Osteocyte (in vitro differentiated cells): ENCODE measurements at places on chromosomes 7 and 10. TPM values are rescaled to one million over a fixed set of nuclear protein-coding genes. Genes with fewer than 3 reads are reported as not detected.

PRR15 gene
- 0.73 and 1.6 TPM in 2 replicates for total RNA-seq

NRF1 gene
- 15.8 and 20.7 TPM in 2 replicates for total RNA-seq

METTL27 gene
- 2.2 and 2.7 TPM in 2 replicates for total RNA-seq

CLRN3 gene
- total RNA-seq: not detected in 2 replicates

BAMBI gene
- total RNA-seq: 6.1 and 6.8 TPM in 2 replicates

KCNIP2 gene
- 3.2 and 3.5 TPM in 2 replicates for total RNA-seq

SAP25 gene
- total RNA-seq: 1.5 TPM in 1 of 2 replicates, not detected in the other

DNA sequence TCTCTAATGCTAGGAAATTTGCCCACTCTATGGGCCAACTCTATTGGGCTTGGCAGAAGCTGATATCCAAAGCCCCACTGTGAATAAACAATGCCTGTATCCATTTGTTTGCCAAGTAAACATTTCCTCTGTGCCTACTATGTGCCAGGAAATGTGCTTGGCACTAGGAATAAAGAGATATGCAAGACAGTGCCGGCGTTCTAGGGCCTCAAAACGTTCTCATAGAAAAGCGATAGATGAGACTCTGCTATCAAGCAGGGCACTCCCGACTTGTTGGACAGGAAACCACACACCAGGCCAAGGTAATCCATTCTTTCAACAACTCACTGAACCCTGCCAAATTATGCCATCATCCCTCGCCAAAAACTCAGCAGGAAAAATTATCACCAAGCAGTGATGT is 196.7 kb downstream of the IPMK start:
- DNase-seq: no peak

GRCh38 chr10:132634947-132635271 is 97.3 kb downstream of the INPP5A start:
- DNase-seq: no peak

GRCh38 chr7:18505870-18506460 is 10.4 kb downstream of the HDAC9 start:
- no peak for DNase-seq

- DNase-seq: no peak
Observed at GRCh38 chr10:34717429-34717828, 97.7 kb downstream of the PARD3 start.

DNA sequence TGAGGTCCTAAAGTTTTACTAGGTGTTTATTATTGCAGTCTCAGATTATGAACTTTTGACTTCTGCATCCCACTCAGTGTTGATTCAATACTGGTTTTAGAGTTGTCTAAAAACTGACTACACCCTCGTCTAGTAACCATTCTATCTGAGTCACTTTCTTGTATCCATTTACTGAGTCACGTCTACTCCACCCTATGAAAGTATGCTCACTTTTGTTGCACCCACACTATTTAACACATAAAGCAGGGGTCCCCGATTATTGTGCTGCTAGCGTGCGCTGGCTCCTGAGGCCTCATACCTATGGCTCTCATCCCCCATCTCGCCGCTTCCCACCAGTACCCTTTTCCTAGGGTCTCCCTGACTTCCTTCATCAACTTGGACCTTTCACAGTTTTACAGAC is 2.0 kb downstream of the SAMD9 start:
- DNase-seq: no peak

GRCh38 chr10:95441547-95441923 is 119.6 kb downstream of the SORBS1 start:
- DNase-seq: no peak

GRCh38 chr10:88840104-88840503 is 11.5 kb downstream of the ANKRD22 start:
- DNase-seq: no peak

GRCh38 chr10:77962350-77963146 is 36.0 kb upstream of the DLG5 start:
- no peak for DNase-seq

- DNase-seq: no peak
Observed at GRCh38 chr7:119382726-119383125, 890.2 kb upstream of the KCND2 start.

DNA sequence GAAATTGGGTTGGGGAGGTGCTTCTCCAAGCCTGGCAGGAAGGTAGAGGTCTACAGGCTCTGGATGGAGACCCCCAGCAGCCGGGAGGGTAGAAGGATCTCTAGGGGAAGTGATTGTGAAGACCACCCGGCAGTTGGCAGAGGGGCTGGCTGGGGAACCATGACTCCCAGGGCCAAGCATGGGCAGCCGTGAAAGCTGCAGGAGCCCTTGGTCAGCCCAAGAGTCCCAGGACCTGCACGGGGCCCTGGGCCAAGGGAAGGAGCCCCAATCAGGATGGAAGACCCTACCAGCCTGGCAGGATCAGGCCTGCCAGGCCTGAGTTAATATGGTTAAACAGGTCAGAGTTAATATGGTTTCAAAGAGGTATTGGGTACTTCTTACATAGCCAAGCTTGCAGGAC is 126.3 kb upstream of the NANOS1 start:
- peak; percentile 73 for DNase-seq

GRCh38 chr10:89241026-89241425 is 10.5 kb downstream of the LIPA start:
- no peak for DNase-seq

DNA sequence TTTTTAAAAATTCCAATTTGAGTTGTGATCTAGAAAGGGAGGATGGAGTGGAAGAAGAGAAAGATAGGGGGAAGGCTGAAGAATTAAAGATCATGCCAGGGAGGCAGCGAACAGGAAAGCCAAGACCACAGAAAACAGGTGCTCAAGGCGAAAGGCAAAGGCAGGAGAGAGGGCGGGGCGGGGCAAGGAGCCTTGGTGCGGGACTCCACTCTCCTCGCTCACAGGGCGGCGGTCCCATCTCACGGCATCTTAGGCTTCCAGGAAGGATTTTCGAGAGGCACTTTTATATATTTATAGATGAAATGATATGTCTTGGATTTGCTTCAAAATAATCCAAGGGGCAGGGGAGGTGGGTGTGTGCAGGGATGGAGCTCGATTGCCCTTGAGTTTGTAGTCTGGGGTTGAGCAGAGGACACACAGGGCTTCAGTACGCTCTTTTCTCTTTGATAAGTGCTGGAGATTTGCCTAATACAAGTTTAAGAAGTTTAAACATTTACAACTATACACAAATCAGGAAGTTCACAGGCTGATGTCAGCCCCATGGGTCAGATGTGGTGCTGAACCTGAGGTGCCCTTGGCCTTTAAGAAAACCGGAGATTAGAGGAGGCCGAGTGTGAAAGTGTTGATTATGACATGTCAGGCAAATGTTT is 161.1 kb downstream of the PRKAG2 start:
- no peak for DNase-seq

DNA sequence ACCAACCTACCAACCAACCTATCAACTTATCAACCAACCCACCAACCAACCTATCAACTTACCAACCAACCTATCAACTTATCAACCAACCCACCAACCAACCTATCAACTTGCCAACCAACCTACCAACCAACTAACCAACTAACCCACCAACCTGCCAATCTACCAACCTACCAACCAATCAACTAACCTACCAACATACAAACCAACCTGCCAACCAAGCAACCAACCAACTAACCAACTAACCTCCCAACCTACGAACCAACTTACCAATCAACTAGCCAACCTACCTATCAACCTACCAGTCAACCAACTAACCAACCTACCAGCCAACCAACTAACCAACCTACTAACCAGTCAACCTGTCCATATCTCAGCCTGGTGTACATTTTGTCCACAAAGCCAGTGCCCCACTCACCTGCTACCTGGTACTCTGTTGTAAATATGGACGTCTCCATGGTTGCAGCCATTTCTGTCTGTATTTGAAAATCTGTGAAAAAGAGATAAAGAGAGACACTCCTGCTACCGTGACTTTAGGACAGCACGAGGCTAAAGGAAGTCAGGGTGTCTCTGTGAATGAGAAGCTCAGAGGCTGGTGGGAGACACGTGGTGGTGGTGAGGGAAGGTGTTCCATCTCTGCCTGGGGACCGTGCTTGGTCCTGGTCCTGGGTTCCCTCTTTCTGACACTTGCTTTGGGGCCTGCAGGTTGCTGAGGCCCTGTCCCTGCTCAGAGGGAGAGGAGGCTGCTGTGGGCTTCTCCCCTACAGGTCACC is 41.9 kb upstream of the IL15RA start:
- no peak for DNase-seq

- peak; percentile 65 for DNase-seq
Observed at GRCh38 chr10:118952493-118953295, 76.8 kb upstream of the NANOS1 start.

- no peak for DNase-seq
Observed at GRCh38 chr7:2567679-2568278, 9.0 kb downstream of the IQCE start.

DNA sequence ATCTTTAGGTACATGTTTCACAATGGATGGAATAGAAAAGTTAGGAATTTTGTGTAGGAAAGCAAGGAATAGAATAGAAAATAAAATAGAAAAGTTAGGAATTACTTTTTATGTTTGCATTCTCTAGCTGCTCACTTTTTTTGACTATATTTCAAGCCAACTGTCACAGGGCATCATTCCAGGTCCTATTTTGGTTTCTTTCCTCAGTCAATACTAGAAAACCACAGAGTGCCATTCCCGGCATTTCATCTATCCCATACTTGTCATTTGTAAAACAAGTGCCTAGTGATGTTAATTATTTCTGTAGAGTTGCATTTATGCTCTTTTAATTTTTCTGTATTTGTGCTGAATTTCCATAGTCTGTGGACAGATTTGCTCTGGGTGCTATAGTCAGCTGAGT is 66.2 kb downstream of the SDK1 start:
- no peak for DNase-seq

DNA sequence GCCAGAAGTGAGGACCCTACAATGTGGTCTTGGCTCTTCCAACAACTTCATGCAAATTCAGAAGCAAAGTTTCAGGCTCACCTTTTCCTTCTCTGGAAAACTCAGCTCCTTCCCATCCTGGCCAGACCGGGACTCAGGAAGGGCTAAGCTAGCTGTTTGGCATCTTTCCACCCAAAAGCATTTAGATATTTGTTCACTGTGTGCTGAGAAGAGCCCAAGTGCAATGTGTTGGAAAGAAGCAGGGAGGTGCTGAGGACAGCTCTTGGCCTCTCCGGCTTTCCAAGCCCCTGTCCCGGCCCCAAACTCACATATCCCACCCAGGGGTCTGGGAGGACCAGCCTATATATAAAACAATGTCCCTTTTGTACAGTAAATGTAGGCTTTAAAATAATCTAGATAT is 44.5 kb downstream of the MKI67 start:
- no peak for DNase-seq
